Stimulated activated CD4-positive, alpha-beta T cell treated with anti-CD3 and anti-CD28 coated beads, Interleukin-4, amount 100 ng/mL, for 1 hour (primary cell): ENCODE measurements at places on chromosomes 16 and 17.

GRCh38 chr17:32567511-32567910 is 80.7 kb downstream of the CDK5R1 start:
- no peak for DNase-seq

DNA sequence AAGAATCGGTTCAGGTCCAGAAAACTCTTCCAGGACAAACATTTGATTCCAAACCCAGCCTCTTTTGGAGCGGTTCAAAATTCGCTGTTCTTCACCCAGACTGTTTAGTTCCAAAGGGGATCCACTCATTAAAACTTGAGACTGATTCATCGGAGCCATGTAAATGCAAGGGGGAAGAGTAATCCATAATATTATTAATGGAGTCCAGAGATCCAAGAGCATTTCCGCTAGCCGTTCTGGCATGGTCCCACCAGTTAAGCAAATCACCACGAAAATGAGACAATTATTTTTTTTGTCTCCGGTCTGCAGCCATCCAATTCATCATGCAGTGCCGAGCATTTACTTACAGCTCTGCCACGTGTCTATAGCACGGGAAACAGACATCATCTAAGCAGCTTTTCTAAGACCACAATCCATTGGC is 15.1 kb downstream of the CDH8 start:
- no peak for DNase-seq

DNA sequence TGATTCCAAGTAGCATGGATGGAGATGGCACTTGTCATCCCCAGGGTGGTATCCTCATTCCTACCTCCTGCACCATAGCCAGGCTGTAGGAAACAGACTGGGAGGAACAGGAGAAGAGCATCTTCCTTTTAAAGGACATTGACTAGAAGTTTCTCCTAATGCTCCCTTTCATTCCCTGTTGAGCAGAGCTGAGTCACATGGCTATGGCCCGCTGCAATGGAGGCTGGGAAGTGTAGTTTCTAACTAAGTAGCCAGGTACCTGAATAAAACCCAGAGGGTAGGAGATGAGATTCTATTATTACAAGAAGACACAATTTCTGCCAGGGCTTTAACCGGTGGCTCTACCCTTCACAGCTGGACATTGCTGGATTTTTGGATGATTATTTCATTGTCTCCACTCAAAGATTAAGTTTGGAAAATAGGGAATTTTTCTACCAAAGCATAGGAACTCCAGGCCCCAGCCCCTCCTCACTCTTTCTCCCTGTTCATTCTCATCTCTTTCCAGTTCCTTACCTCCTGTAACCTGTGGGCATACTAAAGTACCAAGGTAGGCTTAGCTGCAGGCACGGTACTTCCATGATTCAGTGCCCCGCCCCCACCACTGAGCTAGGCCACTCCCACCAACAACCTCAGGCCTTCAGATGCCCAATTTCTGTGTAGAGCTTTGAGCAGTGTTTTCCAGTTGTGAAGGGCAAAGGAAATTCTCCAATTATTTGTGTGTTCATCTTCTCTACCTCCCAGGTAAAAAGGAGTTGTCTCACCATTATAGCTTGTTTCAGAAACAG is 378.3 kb downstream of the CDH13 start:
- no peak for DNase-seq

- no peak for DNase-seq
These were observed 29.1 kb upstream of the ZNF469 start for GRCh38 chr16:88353691-88354090.

DNA sequence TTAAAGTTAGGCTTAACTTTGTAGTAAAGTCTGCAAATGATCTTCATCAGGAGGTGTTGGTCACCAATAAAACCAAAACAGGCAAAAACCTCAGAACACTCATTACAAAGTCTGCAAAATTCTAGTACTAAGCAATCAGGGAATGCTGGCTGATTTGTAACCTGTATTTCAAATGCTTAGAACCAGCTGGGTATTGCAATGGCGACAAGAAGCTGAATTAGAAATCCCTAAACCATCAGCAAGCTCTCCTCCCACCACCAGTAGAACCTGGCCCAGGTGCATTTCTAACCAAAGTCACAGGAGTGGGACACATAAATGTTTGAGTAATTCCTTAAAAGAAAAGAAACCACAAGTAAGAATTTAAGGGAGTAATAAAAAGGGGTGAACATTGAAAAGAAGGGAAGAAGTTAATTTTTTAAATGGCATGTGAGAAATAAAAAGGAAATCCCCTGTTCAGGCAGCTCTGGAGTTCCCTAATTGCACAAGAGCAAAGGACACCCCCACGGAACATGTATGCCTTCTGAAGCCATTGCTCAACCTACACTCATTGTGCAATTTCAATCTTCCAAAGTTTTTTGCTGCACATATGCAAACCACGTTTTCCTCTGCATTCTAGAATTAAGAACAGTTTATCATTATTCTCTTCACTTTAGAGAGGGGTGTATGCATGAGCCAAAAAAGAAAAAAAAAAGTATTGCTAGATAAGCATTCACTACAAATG is 102.9 kb downstream of the HIC1 start:
- no peak for DNase-seq

GRCh38 chr17:29572691-29573557 is 4.4 kb downstream of the TP53I13 start:
- DNase-seq, result peak; percentile 72

- DNase-seq, result no peak
These were observed 391.4 kb downstream of the WWOX start for GRCh38 chr16:78490847-78491246.

GRCh38 chr16:51982715-51983680 is 563.9 kb downstream of the TOX3 start:
- DNase-seq, result no peak

DNA sequence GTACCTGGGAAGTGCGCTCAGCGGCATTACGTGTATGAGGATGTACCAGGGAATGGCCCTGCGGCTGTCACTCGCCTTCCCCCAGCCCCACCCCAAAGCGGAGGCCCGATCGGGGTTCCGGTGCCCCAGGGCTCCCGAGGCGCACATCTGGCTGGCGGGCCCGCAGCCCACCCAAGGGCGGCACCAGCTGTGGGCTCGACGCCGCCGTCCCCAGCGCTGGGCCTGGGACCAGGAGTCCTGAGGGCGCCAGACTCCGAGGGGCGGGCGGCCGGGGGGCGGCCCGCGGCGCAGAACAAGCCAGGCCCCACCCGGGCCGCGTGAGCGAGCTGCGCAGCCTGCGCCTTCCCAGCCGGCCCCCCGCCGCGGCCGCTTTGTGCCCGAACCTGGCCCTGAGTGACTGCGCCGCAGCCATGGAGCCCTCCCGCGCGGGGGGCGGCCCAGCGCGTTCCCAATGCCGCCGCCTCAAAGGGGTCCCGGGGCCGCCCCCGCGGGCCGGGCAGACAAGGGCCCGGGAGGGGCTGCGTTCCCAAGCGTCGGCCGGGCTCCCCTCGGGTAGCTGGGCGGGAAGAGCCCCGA is 17.4 kb downstream of the ZNF423 start:
- DNase-seq, result no peak

- DNase-seq, result no peak
These were observed 86.4 kb downstream of the HAPSTR1 start for GRCh38 chr16:9177861-9178260.

GRCh38 chr17:45227101-45227925 is 5.6 kb downstream of the FMNL1 start:
- DNase-seq, result no peak

DNA sequence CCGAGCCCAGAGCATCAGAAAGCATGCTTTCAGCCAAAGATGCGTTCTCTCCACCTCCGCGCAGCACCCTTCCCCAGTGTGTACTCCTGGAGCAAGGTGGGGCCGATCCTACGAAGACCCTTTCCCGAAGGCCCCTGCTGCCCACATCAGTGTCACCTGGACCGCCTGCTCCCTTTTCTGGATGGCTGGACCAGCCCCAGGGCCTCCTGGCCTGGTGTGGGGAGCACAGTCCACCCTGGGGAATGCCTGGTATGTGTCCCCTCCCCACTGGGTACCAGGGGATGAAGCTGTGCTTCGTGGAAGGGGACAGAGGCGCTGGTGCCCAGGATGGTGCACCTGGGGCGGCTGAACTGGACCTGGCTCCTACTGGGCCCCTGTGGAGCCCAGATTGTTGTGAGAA is 173.8 kb downstream of the SEC14L1 start:
- no peak for DNase-seq

- no peak for DNase-seq
These were observed 651.8 kb upstream of the GOT2 start for GRCh38 chr16:59385959-59386358.

GRCh38 chr17:18025945-18026776 is 12.8 kb downstream of the ATPAF2 start:
- DNase-seq, result no peak

- DNase-seq, result peak; percentile 73
These were observed at the start of gene PRR29 for GRCh38 chr17:63998050-63998720. Gene PRR29, plus strand, starts transcription at chr17:63998351. Its CDS starts 14 bp downstream, at chr17:63998365.

DNA sequence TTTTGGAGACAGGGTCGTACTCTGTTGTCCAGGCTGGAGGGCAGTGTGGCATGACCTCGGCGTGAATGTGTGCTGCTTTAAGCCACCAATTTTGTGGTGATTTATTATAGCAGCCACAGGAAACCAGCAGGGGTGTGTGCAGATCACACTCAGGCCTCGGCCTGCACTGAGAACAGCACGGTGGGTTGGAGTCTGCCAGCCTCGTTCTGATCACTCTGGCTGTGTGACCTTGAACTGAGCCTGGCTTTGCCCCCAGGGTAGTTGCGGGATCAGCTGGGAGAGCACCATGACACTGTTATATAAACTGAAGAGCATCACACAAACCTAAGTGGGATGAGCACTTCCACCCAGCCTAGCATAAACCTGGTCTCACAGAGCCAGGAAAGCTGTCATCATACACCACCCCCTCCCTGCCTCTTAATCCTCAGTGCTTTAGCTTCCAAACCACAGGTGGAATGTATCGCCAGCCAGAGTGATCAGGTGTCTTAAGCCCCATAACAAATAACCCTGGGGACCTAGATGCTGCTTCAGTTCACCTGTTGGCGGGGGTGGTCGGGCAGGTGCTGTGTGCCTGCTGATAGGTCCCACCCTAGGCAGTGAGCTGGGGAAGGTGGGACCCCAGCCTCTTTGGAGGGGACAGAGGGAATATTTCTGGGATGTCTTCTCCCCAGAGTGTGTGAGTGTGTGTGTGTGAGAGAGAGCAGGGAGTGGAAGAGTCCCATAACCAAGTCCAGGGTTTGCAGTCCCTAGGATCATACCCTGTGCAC is 28.6 kb upstream of the NDRG4 start:
- DNase-seq, result no peak

DNA sequence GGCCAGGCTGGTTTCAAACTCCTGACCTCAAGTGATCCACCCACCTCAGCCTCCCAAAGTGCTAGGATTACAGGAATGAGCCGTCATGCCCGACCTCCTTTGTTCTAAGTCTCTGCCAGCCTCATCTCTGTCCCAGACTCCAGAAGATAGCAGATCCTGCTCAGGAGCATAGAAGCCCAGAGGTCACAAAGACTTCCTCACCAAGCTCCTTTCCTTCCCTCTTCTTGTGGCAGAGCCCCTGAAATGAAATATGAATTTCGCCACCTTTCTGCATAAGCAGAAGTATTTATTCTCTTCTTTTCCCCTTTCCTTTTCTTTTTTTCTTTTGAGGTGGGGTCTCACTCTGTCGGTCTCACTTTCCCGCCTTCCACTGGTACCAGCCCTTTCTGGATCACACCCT is 11.5 kb upstream of the PIPOX start:
- no peak for DNase-seq

- DNase-seq, result no peak
These were observed 16.6 kb downstream of the ENDOV start for GRCh38 chr17:80431246-80432195.

DNA sequence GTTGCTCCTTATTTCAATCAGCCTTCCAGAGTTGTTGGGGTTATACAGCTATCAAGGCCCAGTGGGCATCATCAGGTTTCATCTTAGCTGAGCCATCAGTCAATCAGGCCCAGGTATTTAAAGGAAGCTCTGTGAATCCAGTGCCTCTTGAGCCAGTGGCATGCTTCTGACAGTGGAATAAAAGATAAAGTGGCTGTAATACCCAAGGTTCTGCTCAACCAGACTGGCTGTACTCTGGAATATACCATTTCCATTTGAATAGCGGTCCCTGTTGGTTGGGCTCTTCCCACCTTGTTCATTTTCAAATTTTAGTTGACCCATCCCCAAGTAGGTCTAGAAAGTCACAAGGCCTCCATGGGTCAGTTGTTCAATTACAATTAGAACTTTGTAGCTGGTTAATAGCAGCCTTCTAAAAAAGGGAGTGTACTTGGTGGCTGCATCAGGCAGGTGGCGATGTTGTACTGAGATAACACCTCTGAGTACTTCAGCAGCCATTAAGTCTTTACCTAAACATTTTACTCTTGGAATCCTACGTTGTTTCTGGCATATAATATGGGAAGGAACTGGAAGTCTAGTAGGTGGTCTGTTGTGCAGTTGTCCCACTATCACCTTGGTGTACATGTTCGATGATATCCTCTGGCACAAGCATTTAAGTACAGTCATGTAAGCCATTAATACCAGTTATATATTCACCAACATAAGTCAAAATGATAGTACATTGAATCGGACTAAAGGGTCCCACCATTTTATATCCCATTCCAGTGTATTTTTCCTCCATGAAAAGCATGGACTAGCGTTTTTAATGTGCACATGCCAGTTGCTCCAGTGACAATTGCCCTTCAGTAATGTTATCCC is 294.1 kb downstream of the BCAS3 start:
- DNase-seq, result peak; percentile 16

DNA sequence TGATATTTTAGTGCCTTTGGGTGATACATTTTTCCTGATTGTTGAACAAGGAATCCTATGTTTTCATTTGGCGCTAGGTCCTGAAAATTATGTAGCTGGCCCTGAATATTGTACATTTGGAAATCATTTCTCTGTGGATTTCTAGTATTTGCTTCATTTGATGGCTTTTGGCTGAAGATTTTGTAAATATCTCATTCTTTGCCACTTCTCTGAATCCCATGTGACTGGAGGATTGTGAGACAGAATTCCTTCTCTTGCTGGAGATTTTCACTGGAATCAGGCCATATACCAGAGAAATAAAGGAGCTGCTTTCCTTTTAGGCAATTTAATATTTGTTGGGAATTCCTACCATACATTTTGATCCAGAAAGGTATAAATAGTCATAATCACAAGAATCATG is 8.6 kb downstream of the KRT28 start:
- no peak for DNase-seq

DNA sequence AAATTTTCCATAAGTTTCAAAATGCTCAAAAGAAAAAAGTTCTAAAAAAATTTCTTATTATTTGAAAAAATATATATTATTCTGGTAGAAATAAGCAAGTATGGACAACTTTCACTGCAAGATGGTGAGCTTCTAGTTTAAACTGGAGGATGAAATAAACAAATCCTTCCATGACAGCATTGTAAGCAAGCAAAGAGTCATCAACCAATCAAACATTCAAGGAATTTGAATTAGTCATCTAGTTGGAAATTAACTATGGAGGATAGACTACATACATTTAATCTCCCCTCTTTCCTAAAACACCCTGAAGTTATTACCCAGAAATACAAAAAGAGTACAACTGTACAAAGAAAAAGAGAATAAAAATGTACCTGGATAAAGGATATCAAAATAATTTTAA is 51.0 kb upstream of the IRX5 start:
- no peak for DNase-seq
